Stimulated activated CD4-positive, alpha-beta T cell treated with anti-CD3 and anti-CD28 coated beads, TNF-alpha, amount 100 ng/mL, for 24 hours (primary cell): ENCODE measurements at places on chromosomes 2 and 18.

GRCh38 chr2:29113891-29114321 is 1.3 kb upstream of the CLIP4 start:
- DNase-seq = no peak

DNA sequence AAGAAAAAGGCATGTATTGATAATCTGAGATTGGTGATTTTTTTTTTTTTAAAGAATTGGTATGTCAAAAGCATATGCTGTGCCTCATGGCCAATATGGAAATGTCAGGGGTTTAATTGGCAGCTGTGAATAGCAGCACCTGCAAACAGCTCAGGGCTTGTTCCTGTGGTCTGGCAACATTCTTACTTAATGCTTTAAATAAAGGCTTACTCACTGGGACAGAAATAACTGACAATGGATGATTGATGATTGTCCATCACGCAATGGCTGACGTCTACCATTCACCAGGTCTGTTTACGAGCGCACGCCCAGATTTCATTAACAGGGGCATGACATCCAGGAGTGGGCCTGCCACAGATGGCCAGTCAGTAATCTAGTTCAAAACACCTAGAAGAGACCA is 66.7 kb downstream of the ETAA1 start:
- no peak for DNase-seq

GRCh38 chr2:199602271-199602895 is 144.6 kb upstream of the SATB2 start:
- no peak for DNase-seq

- DNase-seq = no peak
These were observed 41.1 kb downstream of the TMEM185B start for GRCh38 chr2:120182019-120182560.

DNA sequence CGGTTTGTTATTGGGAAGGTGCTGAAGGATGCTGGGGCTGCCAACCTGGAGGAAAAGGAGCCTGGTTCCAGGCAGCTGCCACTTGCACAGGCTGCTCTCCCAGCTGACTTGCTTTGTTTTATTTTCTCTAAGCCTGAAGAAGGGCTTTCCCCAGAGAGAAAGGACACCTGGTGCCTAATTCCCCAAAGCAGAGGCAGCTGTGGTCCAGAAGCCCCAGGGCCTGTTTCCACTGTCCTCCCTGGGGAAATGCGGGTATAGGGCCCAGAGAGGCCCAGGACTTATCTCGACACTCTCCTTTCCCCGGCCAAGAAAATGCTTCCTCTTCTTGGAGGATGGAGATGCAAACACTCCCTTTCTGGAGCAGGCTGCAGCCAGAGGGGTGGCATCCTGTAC is 30.1 kb downstream of the INO80C start:
- no peak for DNase-seq

GRCh38 chr18:58863539-58864145 is 1.0 kb upstream of the ZNF532 start:
- no peak for DNase-seq

DNA sequence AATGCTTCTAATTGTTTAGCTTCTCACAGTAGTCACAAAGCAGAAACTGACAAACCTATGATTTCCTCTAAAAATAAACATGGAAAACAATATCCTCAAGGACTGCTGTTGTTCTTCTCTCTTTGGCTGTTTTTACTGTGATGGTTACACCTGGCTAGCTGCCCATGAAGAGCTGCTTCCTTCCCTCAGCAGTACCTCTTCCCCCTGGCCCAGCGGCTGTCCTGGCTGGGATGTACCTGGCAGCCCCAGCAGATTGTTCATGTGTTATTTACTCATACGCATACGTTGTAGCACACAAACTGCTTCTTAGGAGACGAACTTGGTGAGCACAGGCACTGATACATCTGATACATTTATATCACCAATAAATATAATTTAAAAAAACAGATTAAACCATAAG is 27.4 kb downstream of the NEMP2 start:
- DNase-seq = no peak

- no peak for DNase-seq
These were observed 199.0 kb upstream of the ERBB4 start for GRCh38 chr2:212737392-212738172.

DNA sequence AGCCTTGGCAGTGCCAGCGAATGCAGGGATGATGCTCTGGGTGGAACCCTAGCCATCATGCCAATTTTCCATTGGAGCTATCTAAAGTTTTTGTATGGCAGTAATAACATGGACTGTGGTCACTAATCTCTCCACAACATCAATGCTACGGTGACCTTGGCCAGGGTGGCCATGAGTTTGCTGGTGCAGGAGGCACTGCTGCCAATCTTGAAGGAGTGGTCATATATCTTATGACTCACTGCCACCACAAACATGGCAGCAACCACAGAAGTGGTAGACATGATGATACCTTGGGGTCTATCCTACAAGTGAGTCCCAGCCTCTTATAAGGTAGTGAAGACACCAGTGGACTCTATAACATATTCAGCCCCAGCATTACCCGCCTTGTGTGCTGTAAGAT is 104.6 kb downstream of the EVA1A start:
- DNase-seq = no peak

- DNase-seq = no peak
These were observed 81.4 kb downstream of the LYPD1 start for GRCh38 chr2:132588576-132588975.
